Cerebellar cortex (tissue), 1 donor: ENCODE measurements at places on chromosomes 7 and 10.
A peak's percentile ranks its signal among the peaks of the same experiment; 100 is the strongest.

GRCh38 chr10:51615764-51616298 is 83.6 kb downstream of the CSTF2T start:
- no peak for DNase-seq

DNA sequence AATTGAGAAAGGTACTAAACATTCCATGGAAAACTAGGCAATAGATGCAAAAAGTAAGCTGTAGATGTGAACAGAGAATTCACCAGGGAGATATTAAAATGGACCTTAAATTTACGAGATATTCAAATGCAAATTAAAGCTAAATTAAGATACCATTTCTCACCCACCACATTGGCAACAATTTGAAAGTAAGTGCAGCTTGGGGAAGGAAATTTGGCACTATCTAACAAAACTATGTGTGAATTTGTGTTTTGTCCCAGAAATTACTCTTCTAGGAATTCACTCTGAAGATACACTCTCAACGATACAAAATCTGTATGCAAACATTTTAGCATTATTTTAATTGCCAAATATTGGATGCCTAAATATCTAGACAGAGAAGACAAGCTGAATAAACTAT is 178.2 kb upstream of the SORCS1 start:
- DNase-seq = no peak

DNA sequence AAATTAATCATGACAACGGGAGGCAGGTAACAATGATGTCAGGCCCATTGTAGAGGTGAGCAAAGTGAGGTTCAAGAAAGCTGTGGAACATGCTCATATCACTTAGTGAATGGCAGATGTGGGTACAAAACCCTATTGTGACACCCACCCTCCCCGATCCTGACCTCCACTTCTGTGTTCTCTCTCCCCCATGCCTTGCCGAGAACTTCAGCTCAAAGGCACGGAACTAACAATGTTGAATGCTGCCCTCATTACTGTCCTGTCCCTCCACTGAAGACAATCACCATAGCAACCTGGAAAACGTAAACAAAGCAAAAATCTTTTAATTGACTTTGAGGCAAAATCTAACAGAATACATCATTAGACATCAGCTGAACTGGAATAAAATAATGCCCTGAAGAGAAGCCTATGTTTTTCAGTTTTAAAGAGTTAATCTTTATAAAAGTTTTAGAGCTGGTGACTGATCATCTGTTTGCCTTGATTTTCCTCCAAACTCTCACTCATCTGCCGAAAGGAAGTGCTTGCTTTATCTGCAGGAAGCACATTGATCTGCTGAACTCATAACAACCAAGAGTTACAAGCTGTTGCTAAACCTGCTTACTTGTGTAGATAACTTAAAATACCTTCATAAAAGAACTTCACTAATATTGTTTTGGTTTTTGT is 133.6 kb downstream of the CUBN start:
- no peak for DNase-seq

- DNase-seq = no peak
These were observed 64.9 kb downstream of the PPP1R9A start for GRCh38 chr7:94972296-94972695.

DNA sequence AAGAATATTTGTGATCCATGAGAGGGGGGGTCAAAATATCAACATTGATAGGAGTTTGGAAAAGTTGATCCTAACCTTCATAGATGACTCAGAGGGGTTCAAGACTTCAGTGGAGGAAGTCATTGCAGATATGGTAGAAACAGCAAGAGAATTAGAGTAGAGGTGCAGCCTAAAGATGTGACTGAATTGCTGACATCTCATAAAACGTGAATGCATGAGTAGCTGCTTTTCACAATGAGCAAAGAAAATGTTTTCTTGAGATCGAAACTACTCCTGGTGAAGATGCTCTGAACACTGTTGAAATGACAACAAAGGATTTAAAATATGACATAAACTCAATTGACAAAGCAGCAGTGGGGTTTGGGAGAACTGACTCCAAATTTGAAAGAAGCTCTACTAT is 700.7 kb upstream of the FZD8 start:
- DNase-seq = no peak

- DNase-seq = no peak
These were observed 33.4 kb downstream of the CCDC6 start for GRCh38 chr10:59872892-59873463.

DNA sequence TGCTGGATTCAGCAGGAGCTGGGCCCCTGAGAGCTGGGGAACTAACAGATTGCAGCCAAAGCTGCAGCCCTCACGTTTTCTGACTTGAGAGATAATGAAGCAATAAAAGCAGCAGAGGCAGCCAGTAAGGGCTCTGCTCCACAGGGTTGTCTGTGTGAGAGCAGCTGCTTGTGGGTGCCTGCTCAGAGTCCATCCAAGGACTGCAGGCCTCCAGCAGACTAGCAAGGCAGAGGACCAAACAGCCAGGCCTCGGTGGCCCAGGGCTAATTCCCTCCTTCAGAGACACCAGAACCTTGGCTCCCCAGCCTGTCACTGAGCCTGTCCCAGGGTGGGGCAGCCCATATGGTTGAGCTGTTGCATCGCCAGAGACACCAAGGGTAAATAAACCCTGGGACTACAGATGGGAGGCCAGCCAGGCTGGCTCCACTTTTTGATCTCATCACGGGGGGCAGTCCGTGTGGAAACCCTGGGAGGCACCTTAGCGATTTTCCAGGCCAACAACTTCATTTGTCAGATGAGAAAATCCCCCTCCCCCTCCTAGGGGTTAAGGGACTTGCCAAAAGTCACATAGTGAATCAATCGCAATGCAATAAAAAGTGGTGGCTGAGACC is 229.2 kb downstream of the WDR11 start:
- DNase-seq = peak; percentile 7

GRCh38 chr7:134885967-134886352 is 100.3 kb upstream of the AGBL3 start:
- no peak for DNase-seq

DNA sequence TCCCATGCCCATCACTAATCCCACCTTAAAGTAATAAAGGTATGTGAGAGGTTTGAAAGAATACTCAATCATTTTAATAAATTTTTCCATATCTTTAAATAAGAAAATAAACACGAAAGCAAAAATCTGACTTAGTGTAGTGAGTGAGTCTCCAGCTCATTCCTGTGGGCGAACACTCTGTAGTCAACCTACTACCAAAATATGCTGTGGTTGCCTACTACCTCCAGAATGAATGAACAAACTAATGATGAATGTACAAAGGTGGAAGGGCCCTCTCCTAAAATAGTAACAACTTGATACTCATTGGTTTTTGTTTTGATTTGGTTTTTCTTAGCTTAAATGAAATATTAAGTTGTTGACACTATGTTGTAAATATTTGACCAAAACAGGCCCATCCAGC is 195.5 kb upstream of the HPS1 start:
- DNase-seq = no peak

DNA sequence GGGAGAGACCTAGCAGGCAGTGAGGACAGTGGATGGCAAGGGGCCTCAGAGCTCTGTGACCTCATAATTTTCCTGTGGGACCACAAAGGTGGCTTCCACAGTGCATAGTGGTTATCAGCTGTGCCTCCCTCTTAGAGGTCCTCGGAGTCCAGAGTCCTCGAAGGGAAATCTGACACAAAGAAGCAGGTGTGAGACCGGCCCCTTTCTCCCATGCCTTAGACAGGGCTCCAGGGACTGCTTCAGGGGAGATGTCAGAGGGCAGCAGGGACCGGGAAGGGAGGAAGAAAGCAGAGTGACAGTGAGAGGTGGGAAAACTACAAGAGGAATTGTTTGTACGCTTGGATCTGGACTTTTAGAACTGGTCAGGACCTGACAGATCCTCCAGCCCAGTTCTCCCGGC is 66.3 kb downstream of the BAMBI start:
- DNase-seq = no peak

- no peak for DNase-seq
These were observed 4.4 kb upstream of the FRAT1 start for GRCh38 chr10:97314671-97315070.

DNA sequence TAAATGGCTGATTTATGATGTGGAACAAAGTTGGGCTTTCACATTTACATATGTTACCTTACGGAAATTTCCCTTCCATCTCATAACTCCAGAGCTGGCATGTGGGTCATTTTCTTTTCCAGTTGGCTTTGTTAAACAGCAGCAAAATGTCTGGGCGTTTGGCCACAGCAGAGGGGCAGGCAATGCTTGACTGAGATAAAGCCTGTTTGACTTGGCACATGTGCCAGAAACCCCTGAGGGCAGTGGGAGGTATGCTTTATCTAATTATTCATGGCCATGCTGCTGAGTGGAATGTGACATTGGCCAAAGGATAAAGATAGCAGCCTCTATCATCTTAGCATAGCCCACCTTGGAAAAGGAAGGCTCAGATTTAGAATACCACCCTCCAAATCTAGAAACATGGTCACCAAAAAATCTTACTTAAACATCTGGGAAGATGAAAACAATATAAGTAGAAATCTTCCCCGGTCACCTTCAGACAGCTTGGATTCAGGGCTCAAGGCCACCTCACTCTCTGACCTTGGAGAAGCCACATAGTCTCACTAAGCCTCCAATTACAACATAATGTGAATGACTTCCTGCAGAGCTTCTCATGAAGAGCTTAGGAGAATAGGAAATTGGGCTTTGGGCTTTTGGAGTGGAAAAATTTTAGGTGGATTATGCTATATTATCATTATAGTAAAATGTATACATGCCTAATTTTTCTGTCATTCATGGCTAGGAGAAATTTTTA is 101.5 kb downstream of the GRM3 start:
- DNase-seq = no peak

- no peak for DNase-seq
These were observed 3.4 kb upstream of the ITGB1 start for GRCh38 chr10:32961343-32961894.

DNA sequence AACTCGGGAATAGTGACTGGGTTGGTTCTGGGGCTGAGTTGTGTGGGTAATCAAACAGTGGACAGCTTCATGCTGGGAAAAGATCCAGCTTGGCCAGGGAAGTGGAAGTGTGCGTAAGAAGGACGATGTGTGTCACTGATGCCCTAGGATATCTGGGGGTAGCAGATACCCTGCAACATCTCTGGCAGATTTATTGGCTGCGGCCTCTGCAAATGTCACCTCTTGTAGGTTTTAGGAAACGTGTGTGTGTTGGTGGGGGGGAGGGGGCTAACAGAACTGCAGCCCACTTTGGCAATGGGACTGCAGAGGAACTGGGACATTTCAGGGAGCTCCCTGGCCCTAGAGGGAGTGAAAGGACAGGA is 965 bp upstream of the AGAP3 start:
- DNase-seq = peak; percentile 22

DNA sequence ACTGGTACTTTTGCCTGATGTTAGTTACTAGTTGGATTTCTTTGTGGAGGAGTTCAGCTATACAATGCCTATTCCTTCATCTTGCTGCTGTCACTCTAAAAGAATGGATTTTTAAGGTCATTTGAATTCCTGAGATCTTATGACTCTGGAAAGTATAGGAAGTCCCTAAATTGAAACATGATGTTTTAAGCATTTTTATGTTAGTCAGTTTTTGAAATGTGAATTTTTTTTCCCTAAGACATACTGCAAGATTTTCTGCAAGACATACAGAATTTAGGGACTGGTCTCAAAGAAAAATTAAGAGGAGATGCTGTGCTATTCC is 355.8 kb downstream of the SUGCT start:
- DNase-seq = no peak

DNA sequence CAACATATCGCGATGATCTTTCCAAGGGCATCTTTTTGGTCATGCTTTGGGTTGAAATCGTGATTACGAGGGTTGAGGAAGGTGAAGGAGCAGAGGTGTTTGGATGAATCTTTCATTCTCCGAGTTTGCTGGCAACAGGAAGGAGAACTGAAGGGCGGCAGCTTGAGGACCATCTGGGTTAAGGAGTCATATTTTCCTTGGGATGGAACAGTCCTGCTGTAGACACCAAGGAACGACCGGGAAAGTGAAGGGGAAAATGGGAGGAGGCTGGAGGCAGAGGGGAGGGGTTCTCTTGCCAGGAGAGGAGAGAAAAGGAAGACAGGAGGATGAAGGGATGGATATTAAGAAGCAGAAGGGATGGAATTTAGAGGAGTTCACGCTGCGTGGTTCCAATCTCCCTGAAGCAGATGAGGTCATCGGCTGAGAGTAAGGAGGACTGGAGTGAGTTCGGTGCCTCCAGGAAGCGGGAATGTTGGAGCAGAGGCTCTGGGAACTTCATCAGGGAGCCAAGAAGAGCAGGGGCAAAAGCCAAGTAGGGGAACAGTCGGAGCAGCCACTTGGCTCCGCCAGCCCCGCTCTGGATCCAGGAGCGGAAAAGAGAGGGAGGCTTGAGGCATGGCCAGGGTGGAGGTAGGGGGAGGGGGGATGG is 116.6 kb upstream of the GALNT17 start:
- peak; percentile 40 for DNase-seq

- no peak for DNase-seq
These were observed 121.1 kb upstream of the ZEB1 start for GRCh38 chr10:31197886-31198285.

DNA sequence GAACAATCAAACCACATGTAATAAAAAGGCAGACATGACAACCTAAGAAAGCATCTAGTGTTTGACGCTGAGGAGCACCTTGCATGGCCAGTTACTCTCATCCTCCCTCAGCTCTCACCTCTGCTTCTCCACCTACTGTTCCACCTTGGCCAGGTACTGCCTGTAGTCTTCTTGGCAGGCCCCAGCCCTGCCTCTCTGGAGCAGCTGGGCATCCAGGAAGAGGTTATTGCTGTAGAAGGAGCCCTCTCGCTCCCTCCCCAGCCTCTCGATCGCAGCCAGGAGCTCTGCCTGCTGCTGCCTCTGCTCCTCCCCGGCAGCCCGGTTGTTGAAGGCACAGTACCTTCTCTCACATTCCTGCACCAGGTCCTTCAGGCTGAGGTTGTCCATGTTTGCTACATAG is 9.7 kb downstream of the GIMAP5 start:
- DNase-seq = no peak

GRCh38 chr10:47087667-47088066 is 176.4 kb downstream of the PTPN20 start:
- DNase-seq = no peak

DNA sequence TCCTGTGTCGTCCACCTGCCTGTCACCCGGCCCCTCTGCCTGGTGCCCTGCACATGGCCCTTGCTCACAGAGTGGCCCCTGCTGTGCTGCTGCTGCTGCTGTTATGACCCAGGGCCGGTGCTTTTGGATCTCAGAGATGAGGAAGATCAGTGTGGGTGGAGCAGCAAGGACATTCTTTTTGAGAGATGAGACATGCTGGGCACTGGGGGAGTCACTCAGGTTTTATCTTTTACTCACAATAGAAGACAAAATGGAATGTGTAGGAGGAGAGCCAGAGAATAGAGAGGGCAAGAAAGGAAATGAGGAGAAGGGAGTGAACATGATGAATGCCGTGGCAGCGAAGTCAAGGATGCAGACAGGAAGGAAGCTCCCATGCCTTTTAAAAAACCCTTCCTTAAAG is 611.5 kb upstream of the DPP6 start:
- DNase-seq = no peak

DNA sequence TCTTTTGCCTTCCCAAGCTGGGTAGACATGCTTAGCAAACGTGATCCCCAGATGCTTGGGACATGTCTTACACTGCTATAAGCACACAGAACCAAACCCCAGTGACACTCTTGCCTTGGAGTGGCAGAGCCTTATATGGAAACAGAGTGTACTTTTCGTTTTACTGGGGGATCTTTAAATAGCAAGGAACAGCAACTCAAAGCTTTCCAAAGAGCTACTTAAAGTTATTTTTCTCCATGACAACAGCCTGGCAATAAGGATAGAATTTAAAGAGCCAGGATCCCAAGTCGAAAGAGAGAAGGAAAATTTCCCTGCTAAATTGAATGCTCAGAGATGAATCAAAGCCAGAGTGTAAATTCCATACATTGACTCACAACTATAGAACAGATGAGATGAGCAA is 67.8 kb downstream of the ZNF365 start:
- DNase-seq = no peak
